GM13976 (cell line): ENCODE measurements at places on chromosomes 5 and 9.

GRCh38 chr5:142082182-142082781 lies 26.3 kb upstream of the NDFIP1 start:
- no peak for DNase-seq

DNA sequence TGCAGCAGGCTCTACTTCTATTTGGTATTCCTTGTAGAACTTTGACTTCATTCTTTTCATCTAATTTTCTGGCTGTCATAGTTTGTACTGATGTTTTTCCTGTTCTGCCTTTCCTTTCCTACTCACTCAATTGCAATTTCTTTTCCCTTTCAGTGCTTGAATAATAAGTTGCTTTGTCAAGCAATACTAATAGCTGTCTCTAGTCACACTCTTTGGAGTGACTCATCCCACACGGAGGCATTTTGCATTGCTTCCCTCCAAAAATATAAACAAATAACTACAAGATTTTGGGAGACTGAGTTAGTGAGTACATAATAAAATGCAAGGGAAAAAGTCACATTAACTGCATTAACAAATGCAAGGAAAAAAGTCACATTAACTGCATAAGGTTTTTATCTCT lies 465.9 kb downstream of the CDH9 start:
- DNase-seq = no peak

GRCh38 chr5:132096904-132097303 lies 23.3 kb downstream of the CSF2 start:
- DNase-seq = no peak

GRCh38 chr5:111121926-111122325 lies 29.8 kb downstream of the WDR36 start:
- DNase-seq = no peak

DNA sequence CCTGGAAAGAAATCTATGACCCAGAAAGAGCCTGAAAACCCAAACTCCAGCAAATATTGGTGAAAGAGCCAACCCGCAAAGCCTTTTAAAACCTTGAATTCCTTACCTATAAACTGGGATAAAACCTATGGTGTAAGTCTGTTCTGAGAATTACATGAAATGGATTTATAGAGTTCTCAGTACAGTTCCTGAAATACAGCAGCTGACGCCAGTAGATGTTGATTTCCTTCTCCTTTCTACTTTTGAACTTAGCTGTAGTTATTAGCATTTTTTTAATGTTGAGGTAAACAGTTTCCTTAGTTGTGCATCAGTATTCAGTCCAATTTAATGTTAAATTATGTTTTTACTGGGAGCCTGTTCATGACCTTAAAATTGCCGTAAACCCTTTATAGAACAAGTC lies 3.7 kb downstream of the SPIN1 start:
- no peak for DNase-seq

GRCh38 chr5:19125956-19126713 lies 861.9 kb downstream of the CDH18 start:
- DNase-seq = no peak

- no peak for DNase-seq
These were observed at the start of gene NREP for GRCh38 chr5:111756581-111757354. TSS of gene NREP (minus strand) at chr5:111757194. CDS start at chr5:111755772, 1,422 bp downstream.

DNA sequence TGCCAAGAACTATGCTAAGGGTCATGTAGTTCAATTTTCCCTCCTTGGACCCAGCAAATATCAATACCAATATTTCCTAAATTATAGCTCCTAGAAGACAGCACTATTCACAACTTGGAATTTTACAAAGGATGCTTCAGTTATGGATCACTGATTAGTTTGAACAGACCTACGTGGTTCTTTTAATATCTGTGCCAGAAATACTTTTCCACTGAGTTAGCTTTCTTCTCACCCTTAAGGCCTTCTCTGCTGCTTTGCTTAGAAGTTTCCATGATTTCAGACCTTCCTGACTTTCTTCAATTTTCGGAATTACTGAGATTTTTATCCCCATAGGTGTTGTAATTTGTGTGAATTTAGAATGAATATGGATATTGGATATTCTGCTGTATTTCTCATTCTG lies 380.4 kb downstream of the PSAT1 start:
- DNase-seq = no peak

- no peak for DNase-seq
These were observed 279.3 kb upstream of the TARS1 start for GRCh38 chr5:33161421-33161820.

DNA sequence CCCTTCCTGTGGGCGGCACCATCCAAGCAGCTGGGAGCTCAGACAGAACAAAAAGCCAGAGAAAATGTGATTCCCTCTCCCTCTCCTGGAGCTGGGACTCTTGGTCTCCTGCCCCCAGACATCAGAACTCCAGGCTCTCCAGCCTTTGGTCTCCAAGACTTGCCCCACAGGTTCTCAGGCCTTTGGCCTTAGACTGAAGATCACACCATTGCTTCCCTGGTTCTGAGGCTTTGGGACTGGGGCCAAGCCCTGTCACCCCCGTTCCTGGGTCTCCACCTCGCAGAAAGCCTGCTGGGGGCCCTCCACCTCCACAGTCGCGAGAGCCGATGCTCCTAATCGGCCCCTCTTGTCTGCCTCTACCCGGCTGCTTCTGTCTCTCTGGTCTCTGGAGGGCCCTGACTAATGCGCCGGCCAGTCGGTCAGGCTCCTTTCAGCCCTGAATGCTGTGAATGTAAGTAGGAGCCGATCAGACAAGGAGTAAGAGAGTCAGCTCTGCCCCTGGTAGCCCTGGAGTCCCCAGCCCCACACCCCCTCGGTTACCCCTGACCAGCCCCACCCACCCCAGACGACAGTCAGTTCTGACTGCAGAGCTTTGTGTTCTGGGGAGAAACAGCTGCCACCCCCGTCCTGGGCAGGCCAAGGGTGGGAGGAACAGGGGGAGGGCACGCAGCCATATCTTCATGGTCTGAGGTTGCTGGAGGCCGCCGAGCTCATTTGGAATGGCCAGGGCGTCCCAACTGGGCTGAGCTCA lies 57.5 kb downstream of the VAV2 start:
- DNase-seq = no peak

GRCh38 chr5:29758986-29759421 lies 1434.5 kb upstream of the CDH6 start:
- no peak for DNase-seq
